Sigmoid colon (tissue), 7 donors: ENCODE measurements at places on chromosomes 16 and 17.
A peak's percentile ranks its signal among the peaks of the same experiment; 100 is the strongest.

DNA sequence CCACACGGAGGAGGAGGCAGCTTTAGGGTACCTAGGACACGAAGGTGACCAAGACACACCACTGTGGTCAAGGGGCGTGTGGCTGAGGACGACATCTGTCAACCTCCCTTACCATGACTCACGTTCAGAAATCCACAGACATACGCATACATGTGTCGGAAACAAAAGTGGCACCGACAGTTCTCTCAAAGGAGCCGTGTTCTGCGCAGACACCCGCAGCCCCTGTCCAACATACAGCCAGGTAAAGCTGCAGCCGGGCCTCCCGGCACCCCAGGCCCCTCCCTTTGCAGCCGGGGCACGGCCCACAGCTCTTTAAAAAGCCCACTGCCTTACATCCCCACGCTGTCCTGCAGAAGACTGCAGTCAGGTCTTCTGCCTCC is 40.5 kb upstream of the KLHDC4 start:
- no peaks in the 10 kb centered on the region for H3K27me3 ChIP-seq
- peak overlapping the region; percentile 25 for H3K4me3 ChIP-seq
- DNase-seq = no peak
- peak overlapping the region; percentile 10 for H3K27ac ChIP-seq
- peaks cover 16% of the 10 kb centered on the region for H3K4me1 ChIP-seq

GRCh38 chr16:67170949-67171649 is 761 bp downstream of the NOL3 start:
- no peaks in the 10 kb centered on the region for H3K36me3 ChIP-seq
- peak overlapping the region; percentile 89 for H3K27ac ChIP-seq
- H3K27me3 ChIP-seq = peaks cover 2% of the 10 kb centered on the region

- no peak for DNase-seq
- no peak overlapping the region for H3K27ac ChIP-seq
- no peak overlapping the region for H3K4me3 ChIP-seq
- H3K27me3 ChIP-seq = peaks cover 7% of the 10 kb centered on the region
- no peaks in the 10 kb centered on the region for H3K4me1 ChIP-seq
These were observed 21.5 kb downstream of the IRX5 start for GRCh38 chr16:54952195-54952594.

DNA sequence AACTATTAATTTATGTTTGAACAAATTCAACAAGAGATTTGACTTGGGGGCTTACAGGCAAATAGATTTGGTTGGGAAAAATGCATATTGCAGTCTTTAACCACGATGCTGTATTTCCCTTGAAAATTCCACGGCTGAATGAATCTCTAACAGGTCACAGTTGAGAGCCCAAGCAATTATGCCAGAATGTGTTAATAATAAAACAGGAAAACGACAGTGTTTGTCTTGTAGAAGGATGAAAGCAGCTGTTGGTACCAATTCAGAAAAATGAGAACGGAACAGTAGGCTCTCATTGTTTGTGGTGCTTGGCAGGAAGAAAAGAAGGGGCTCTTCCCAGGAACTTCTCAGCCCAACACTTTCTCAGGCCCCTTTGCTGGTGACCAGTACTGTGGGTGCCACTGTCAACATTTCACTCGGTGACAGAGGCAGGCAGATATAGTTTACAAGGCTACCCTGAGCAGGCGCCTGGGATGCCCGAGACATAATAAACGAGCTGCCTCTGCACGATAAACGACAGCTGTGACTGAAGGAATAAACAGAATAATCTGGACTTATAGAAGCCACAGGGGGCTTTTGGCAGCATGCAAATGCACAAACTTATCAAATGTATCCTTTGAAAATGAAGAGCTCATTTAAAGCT is 387.1 kb downstream of the HS3ST4 start:
- H3K27ac ChIP-seq = no peak overlapping the region
- H3K4me1 ChIP-seq = no peaks in the 10 kb centered on the region
- no peaks in the 10 kb centered on the region for H3K27me3 ChIP-seq
- no peaks in the 10 kb centered on the region for H3K36me3 ChIP-seq
- no peak overlapping the region for H3K4me3 ChIP-seq

- H3K4me1 ChIP-seq = no peaks in the 10 kb centered on the region
- H3K27me3 ChIP-seq = peaks cover 37% of the 10 kb centered on the region
- no peak overlapping the region for H3K27ac ChIP-seq
- H3K4me3 ChIP-seq = no peak overlapping the region
- DNase-seq = no peak
These were observed 57.6 kb upstream of the CBFA2T3 start for GRCh38 chr16:89034573-89034961.

- H3K36me3 ChIP-seq = no peaks in the 10 kb centered on the region
- DNase-seq = peak; percentile 73
- H3K4me3 ChIP-seq = no peak overlapping the region
- H3K27me3 ChIP-seq = no peaks in the 10 kb centered on the region
- peak overlapping the region; percentile 35 for H3K27ac ChIP-seq
These were observed 16.8 kb upstream of the PLLP start for GRCh38 chr16:57301126-57301817.

- H3K27me3 ChIP-seq = no peaks in the 10 kb centered on the region
- no peak for DNase-seq
- no peaks in the 10 kb centered on the region for H3K4me1 ChIP-seq
- no peak overlapping the region for H3K4me3 ChIP-seq
- H3K36me3 ChIP-seq = peaks cover 78% of the 10 kb centered on the region
- no peak overlapping the region for H3K27ac ChIP-seq
These were observed 217.1 kb downstream of the KATNIP start for GRCh38 chr16:27767081-27767480.

GRCh38 chr16:8571061-8571596 is 19.2 kb downstream of the TMEM114 start:
- no peak overlapping the region for H3K4me3 ChIP-seq
- H3K4me1 ChIP-seq = no peaks in the 10 kb centered on the region
- peaks cover 24% of the 10 kb centered on the region for H3K27me3 ChIP-seq
- no peak for DNase-seq

DNA sequence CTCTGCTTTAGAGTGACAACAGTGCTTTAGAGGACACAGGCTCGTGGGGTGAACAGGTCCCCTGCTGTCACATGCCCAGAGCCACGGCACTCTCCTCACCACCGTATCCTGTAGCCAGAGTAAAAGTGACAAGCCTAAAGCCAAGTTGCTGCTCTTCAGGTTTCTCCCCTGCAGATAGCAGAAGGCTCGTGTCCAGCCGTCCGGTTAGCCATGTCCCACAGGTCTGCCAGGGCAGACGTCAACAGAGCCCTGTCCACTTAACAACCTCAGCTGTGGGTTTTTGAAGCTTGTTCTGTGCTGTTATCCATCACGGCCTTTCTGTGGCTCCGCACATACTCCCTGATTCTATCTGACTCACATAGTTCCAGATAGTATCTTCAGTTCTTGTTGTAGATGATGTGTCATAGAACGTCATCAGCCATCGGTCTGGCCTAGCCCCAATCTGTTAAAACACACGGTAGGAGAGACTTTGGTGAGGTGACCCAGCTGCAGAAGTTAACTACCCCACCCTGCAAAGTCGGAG is 100.7 kb downstream of the SOCS1 start:
- H3K4me3 ChIP-seq = no peak overlapping the region
- H3K27me3 ChIP-seq = no peaks in the 10 kb centered on the region
- DNase-seq = no peak
- H3K36me3 ChIP-seq = no peaks in the 10 kb centered on the region
- H3K27ac ChIP-seq = no peak overlapping the region

GRCh38 chr17:75652934-75653549 is 13.9 kb downstream of the RECQL5 start:
- peak; percentile 45 for DNase-seq
- no peaks in the 10 kb centered on the region for H3K4me1 ChIP-seq
- no peak overlapping the region for H3K27ac ChIP-seq
- no peak overlapping the region for H3K4me3 ChIP-seq

DNA sequence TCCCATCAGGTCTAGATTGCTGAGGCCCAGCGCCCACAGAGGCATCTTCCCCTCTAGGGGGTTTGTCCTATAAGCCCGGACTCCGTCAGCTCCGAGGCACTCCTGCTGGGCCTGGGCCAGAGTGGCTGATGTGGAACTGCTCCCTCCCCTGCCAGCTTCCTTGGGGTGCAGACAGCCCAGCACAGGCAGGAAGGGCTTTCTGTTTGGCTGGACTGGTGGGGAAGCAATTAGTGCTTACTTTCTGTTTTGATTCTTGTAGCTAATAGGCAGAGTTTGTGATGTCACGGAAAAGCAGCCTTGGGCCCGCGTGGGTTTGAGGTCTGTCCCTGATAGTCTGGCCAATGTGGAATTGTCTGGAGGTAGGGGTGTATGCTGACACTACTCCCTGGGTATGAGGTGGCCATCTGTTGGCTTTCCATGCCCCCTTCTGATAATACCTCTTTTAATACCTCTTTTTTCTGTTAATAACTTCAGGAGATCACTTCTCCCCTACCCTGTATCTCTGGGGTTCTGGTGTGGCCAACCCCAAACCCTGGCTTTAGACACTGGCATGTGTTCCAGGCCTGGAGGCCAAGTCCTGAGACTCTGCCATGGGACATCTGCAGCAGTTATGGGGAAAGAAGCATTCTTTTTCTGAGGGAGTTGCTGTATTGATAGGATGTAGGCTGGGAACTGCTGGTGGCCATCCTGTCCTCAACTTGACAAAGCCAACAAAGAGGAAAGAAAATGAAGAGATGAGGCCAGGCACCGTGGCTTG is 190.9 kb downstream of the RAB11FIP4 start:
- H3K27ac ChIP-seq = peak overlapping the region; percentile 89
- peaks cover 52% of the 10 kb centered on the region for H3K4me1 ChIP-seq
- H3K4me3 ChIP-seq = no peak overlapping the region
- no peaks in the 10 kb centered on the region for H3K27me3 ChIP-seq
- peak; percentile 83 for DNase-seq

GRCh38 chr17:64459284-64459747 is 10.4 kb downstream of the MILR1 start:
- H3K4me3 ChIP-seq = no peak overlapping the region
- H3K36me3 ChIP-seq = no peaks in the 10 kb centered on the region
- no peak overlapping the region for H3K27ac ChIP-seq
- no peak for DNase-seq
- H3K4me1 ChIP-seq = no peaks in the 10 kb centered on the region

DNA sequence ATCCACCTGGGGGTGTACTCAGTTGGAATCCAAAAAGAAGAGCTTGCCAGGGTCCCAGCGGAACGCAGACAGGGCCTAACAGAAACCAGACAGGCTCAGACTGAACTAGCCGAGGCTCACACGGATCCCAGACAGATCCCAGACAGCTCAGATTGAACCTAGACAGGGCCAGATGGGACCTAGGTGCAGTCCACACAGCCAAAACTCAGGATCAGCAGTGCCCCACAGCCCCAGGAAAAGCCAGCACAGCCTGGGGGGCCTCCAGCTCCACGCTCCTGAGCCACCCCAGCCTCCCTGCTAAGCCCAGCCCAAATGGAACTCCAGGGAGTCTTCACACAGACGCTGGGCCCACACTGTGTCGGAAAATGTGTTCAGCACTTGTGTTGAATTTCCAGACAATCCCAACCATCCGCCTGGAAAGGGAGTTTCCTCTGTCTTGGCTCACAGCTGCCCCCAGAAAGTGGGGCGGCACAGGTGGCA is 7.5 kb downstream of the STX1B start:
- DNase-seq = no peak
- no peaks in the 10 kb centered on the region for H3K36me3 ChIP-seq
- H3K4me3 ChIP-seq = no peak overlapping the region
- no peaks in the 10 kb centered on the region for H3K4me1 ChIP-seq
